ENCODE measurements at places on chromosomes 6 and 20.

DNA sequence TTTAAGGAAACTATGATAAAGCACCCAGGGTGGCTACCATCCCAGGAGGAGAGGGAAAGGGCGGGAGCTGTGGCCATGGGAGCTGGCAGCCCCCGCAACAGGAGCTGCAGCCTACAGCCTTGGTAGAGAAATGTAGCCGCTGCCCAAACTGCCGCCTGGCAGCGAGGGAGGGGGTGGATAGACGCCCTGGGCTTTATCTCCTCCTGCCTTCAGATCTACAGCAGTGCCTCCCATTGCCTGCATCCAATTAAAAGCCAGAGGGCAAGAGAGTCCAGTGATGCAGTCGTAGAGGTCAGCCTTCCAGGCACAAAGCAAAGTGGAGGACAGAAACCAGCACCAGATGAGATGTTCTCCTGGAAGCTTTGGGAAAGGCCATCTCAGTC lies 35.0 kb upstream of the ZFAND3 start:
- DNase-seq: no peak

DNA sequence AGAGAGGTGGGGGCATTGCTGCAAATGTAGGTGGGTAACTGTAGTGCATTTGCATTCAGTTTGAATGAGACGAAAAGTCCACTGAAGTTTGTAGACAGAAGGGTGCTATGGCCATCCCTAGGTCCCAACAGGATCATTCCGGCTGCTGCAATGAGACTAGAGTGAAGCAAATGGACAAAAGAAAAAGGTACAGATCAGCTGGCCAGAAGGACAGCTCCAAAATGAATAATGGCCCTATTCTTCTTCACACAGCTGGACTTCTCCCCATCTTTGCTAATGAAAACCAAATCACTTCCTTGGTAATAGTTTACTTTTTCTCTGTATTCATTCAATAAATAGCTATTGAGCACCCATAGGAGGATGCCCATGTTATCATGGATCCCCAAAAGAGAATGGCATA lies 56.4 kb upstream of the TPD52L1 start:
- no peak for DNase-seq

- DNase-seq: no peak
These were observed 111.3 kb downstream of the PRDM1 start for GRCh38 chr6:106197441-106197840.

GRCh38 chr20:62407221-62407992 lies at the start of gene CABLES2:
TSS of gene CABLES2 (minus strand) at chr20:62407285. CDS start at chr20:62407276, 9 bp downstream.
- peak; percentile 97 for DNase-seq

- no peak for DNase-seq
These were observed 333.6 kb upstream of the JARID2 start for GRCh38 chr6:14912226-14912625.

GRCh38 chr6:93416571-93417420 lies 2.6 kb downstream of the EPHA7 start:
- DNase-seq: peak; percentile 70

GRCh38 chr20:24993337-24994185 lies 1.0 kb upstream of the APMAP start:
- DNase-seq: peak; percentile 17

GRCh38 chr20:56875052-56875659 lies 246.1 kb downstream of the TFAP2C start:
- DNase-seq: peak; percentile 69

GRCh38 chr6:117483004-117483644 lies 650 bp downstream of the DCBLD1 start:
- DNase-seq: peak; percentile 70

DNA sequence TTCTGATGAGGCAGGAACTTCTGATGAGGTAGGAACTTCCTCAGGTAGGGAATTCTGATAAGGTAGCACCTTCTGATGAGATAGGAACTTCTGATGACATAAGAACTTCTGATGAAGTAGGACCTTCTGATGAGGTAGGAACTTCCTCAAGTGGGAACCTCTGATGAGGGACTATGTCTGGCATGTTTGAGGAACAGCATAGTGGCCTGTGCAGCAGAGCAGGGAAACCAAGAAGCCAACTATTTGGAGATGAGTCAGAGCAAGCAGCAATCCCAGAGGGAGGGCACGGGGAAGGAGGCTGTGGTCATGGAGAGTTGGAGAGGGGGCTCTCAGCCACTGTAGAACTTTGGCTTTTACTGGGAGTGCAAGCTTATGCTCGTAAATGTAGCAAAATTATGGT lies 132.4 kb downstream of the CFAP61 start:
- DNase-seq: no peak

DNA sequence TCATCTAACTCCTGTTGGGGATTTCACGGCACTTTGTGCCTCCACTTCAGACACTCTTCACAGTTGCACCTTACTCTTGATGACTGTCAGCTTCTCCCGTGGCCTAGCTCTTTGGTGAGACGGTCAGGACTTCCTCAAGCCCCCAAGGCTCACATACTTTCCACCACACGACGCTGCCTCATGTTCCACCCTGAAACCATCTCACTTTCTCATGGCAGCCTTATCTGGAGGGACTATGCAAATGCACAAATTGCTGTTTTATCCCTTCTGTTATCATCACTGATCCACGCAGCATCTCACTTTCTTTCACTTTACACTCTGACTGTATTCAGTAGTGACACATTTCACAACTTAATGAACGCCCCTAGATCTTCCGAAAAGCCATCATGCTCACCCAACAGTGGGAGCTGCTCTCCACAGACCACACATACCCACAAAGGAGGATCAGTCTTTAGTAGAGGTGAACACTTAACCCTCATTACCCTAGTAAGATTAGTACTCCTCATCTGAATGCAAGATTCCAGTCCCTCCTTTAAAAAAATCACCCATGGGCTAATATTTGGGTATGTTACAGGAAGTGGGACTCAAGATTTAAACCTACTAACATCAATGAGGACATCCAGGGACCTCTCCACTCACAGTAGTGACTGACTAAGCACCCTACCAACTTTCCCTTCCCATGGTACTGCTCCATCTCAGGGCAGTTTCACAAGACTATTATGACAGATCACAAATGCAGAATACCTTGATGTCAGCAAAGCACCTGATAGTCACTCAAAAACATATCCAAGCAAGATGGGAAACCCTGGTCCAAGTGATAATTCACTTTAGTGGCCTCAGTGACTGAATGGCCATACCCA lies 35.4 kb downstream of the FYN start:
- no peak for DNase-seq

GRCh38 chr6:68615938-68616337 lies 19.1 kb upstream of the ADGRB3 start:
- DNase-seq: no peak

- DNase-seq: peak; percentile 91
These were observed 320.5 kb downstream of the DHX35 start for GRCh38 chr20:39282619-39283092.

GRCh38 chr6:154847318-154847717 lies 114.1 kb downstream of the SCAF8 start:
- DNase-seq: no peak

- DNase-seq: no peak
These were observed 12.1 kb upstream of the PAX1 start for GRCh38 chr20:21693322-21693721.

DNA sequence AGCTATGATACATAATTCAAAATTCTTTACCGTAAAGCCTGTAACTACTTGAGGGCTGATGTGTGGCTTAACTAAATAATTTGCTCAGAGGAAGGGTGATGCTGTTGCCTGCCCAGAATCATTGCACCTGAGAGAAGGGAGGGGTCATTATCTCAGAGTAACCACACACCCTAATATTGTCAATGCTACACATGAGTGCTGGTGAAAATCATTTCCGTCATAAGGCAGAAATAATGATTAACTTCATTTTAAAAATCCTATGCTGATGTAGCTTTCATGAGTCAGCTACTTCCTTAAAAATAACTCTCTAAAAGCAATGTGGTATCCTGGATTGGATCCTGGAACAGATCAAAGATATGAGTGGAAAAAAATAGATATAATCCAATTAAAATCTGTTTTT lies 146.4 kb upstream of the FAM83B start:
- no peak for DNase-seq

- DNase-seq: no peak
These were observed 99.1 kb upstream of the KCNK16 start for GRCh38 chr6:39421383-39422225.

DNA sequence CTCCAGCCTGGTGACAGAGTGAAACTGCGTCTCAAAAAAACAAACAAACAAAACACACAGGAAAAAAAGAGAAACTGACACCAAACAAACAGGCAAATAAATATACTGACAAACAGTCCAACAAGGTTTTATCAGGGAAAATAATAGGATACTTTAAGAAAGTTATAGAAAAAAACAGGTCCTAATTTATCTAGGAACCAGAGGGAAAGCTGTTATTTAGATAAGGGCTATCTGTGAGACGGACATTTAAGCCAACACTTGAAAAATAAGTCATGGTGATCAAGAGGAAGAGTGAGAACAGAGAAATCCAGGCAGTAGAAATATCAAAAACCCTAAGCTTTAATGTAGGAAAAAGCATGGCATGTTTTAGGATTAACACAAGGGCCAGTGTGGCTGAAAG lies 68.9 kb downstream of the FAM217A start:
- no peak for DNase-seq

DNA sequence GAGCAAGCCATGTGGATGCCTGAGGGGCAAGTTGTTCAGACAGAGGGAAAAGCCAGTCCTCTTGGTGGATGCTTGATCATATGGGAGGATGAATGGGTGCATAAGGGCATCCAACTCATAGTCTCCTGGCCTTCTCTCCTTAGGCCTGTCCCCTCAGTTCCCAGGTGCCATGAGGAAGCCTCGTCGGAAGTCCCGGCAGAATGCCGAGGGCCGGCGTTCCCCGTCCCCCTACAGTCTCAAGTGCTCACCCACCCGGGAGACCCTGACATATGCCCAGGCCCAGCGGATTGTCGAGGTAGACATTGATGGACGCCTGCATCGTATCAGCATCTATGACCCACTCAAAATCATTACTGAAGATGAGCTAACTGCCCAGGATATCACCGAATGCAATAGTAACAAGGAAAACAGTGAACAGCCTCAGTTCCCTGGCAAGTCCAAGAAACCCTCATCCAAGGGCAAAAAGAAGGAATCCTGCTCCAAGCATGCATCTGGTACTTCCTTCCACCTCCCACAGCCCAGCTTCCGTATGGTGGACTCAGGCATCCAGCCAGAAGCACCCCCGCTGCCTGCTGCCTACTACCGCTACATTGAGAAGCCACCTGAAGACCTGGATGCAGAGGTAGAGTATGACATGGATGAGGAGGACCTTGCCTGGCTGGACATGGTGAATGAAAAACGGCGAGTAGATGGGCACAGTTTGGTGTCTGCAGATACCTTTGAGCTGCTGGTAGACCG lies 3.8 kb downstream of the BRPF3 start:
- no peak for DNase-seq

DNA sequence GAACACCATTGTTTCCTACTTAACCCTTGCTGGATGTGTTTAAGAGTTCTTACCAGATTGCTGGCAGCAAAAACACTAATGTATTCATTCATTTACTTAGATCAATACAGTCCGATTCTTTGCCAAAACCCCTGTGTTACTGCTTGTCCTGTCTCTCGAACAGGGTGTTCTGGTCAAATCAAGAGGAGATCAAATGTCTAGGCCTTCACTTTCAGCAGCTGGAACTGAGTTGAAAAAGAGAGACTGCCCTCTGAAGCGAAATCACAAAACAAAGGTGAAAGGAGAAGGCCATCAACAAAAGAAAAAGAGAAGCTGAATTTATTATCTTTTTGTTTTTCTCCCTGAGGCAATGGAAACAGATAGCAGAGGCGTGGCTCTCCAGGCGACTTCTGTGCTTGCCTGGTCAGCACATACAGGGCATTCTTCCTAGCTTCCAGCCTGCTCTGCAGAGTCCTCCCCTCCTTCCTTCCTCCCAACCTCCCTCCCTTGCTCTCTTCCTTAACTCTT lies 44.1 kb upstream of the GCM1 start:
- DNase-seq: no peak

GRCh38 chr6:22476811-22477390 lies 92.5 kb upstream of the HDGFL1 start:
- DNase-seq: no peak

GRCh38 chr20:62825333-62825985 lies 8.6 kb downstream of the COL9A3 start:
- no peak for DNase-seq

GRCh38 chr20:44745598-44746366 lies at the start of gene KCNK15:
TSS of gene KCNK15 (plus strand) at chr20:44745865. CDS start at chr20:44745911, 46 bp downstream.
- DNase-seq: peak; percentile 77

DNA sequence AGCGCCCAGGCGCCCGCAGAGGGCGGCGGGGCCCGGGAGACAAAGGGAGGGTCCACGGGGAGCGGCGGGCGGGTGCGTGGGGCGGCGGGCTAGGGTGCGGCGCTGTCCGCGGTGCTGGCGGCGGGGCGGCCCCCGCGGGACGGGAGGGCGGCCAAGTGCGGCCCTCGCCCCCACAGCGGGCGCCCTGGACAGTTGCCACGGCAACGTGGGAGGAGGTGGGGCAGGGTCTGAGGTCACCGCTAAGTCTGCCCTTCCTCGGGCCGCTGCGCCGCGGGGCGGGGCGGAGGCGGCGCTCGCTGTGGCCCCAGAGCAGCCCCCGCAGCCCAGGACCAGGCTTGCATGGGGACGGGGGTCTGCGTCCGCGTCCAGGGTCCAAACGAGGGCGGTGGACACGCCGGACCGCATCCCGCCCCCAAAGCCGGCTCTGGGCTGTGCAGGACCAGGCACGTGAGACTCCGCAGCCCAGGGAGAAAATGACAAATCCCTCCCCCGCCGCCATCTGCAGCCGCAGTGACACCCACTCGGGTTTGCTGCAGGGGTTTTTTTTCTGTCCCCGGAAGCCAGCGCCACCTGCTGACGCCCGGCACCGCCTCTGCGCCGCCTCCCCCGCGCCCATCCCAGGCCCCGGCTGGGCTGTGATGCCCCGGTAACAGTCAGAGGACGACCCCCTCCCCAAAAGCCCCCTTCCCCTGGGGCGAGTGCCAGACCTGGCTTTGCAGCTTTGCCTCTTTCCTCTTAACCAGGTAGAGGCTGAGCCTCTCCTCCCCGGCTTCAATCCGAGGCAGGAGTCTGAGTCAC lies 36.8 kb downstream of the YTHDF1 start:
- no peak for DNase-seq

DNA sequence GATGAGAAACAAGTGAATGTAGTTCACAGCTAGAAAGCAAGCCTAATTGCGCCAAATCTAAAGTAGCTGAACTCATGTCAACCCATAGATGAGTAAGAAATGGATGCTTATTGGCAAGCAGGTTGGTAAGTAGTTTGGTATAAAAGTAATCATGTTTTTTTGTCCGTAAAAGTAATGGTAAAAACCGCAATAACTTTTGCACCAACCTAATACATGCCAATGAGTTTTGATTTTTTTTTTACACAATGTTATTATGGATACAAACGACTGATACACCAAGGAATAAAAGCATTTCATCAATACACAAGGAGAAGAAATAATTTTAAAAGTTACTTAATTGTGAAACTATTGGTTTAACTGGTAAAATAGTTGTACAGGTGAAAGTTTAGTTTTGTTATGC lies 977.5 kb downstream of the EYS start:
- DNase-seq: no peak

DNA sequence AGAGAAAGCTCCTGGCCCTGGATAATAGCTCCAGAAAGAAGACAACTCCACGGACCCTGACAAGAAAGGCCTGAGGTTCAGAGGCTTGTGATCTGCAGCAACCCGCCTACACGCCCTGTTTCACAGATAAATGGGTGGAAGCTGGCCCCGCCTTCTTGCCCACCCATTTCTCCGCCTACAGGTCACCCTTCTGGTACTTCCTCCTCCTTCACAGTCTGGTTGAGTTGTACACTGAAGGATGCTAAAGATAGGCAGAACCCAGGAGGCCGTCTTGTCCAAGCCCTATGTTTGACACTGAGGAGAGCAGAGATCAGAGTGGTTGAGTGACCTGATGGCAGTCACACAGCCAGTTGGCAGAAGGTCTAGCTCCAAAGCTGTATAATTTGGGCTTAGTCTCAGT lies 34.2 kb upstream of the MDGA1 start:
- no peak for DNase-seq
